ENCODE measurements at places on chromosomes 3 and 15.

DNA sequence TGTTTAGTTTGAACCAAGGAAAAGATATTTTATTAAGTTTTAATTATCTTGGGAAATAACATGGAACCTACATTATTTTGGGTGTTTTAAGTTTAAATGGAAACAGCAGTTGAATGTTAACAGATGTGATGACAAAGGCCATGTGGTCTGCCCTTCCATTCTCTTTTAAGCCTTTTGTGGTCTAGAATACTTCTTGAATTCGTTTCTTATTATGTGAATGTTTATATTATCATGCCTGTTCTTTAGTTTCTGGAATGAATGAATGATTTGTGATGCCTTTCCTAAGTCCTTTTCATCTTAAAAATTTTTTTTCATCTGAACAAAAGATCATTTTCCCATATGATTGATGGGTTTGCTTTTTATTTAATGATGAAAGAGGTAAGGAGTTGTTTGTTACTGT lies 44.6 kb downstream of the SNRK start:
- no peak for DNase-seq

GRCh38 chr3:127538569-127538968 lies 52.0 kb downstream of the TPRA1 start:
- DNase-seq: no peak

DNA sequence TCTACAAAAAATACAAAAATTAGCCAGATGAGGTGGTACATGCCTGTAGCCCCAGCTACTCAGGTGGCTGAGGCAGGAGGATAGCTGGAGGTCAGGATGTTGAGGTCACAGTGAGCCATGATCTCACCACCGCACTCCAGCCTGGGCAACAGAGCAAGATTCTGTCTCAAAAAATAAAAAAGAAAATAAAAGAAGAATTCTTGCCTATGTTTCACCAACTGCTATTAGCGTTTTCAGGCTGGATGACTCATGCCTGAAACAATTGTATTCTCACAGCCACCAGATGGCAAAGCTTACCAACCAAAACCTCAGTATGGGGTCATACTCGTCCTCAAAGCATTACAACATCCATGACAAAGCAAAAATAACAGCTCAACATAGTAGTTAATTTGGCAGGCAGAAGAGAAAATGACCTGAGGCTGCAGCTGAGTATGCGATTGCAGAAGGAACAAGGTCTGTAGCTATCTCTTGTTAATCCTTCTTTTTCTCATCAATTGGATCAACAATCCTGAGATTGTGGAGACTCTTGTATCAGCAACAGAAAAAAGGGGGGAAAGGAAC lies 52.2 kb downstream of the TP53BP1 start:
- DNase-seq: peak; percentile 56

DNA sequence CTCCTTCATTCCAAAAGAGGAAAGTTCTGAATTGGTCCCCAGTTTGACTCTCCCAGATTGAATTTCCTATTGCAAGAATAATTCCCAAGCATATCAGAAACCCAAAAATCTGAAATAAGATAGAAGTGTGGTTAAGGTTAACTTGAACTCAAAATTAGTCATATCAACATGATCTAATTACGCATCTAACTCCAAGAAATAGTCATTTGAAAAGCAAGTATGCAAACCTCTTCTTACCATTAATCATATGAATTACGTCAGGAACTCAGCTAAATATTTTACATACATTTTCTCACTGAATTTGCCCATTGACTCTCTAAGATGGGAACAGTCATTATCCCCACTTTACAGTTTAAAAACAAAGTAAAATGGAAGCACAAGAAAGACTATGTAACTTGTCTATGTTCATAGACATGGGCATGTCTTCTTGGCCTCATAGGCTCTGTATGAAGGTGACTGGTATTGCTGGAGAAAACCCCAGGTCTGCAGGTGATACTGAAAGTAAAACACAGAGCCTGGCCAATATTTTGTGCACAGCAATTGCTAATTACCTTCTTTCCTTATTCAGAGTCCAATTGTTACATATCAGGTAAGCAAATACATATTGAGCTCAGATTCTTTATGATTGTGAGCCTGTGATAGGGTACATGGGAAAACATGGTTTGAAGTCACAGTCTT lies 139.2 kb downstream of the ATP8B4 start:
- no peak for DNase-seq

- no peak for DNase-seq
Observed at GRCh38 chr15:79572691-79573404, 140.7 kb downstream of the MINAR1 start.

DNA sequence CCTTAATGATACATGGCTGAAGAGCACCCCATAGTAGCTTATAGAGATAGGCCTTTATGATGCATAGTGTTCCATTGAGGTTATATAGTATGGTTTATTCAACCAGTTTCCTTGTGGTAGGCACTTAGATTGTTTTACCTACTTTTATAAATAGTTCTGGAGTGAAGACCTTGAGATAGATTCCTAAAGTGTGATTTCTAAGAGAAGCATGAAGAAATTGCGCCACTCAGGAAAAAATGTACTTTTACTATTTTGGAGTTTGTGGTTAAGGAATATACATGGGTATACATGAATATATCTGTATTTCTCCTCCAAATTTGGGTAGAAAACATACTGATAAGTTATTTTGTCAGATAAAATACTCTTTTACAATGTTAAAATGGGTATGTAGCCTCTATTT lies 70.5 kb downstream of the CHD2 start:
- DNase-seq: no peak

DNA sequence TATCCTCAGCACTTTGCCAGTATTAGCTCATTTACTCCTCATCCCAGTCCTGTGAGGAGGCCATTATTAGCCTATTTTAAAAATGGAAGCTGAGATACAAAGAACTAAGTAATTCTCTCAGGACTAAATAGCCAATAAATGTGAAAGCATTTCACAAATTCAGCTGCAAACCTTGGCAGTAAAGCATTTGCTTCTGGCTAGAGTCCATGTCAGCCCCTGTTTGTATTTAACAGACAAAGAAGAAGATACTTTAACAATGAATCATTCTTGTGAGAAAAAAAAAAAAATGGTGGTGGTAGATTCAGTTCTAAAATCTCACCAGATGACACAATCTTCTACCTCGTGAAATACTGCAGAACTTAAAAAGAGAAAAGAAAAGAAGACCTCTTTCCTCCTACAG lies 85.0 kb upstream of the CNTN6 start:
- DNase-seq: no peak

DNA sequence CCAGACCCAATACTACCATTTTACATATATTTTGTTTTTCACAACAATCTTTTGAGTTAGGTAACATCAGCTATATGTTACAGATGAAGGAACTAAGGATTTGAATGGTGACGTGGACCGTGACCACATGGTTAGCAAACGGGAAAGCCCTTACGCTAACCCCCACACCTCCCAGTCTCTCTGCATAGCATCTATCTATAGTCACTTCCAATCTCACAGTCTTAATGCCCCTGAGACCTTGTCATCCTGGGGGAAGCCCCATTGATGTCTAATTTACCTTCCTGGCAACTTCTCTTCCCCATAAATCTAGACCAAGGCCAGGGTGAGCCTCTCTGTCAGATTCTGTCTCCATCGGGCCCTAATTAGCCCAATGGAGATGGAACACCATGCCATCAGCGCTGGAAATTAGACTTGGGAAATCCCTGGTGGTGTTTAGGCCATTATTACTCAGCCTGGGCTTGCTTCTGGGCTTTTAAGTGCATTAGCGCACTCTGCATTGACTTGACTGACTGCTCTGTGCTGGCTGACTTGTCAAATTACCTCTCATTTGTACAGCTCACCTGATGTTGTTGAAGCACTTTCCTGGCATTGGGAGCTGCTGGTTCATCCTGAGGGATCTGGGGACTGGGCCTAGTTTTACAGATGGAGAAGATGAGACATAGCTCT lies 34.0 kb upstream of the SH3GL3 start:
- no peak for DNase-seq

GRCh38 chr3:24405057-24405456 lies 89.6 kb downstream of the THRB start:
- DNase-seq: no peak

GRCh38 chr3:3184876-3185275 lies 5.4 kb upstream of the CRBN start:
- no peak for DNase-seq

DNA sequence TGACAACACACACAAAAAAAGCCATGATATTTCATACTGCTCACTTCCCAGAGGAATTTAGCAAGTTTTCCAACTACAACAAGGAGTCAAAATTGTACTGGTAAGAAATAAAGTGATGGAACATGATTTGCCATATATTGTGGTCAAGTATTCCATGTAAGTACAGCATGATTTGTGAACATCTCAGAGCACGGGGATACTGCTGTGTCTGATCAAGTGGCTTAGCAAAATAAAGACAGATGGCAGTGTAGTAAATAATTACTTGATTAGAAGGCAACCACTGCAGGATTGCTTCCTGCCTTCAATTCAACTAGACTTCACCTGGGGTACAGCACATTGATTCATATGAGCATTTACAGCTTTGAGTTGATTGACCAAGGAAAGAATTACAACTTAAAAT lies 51.6 kb upstream of the DUT start:
- no peak for DNase-seq

DNA sequence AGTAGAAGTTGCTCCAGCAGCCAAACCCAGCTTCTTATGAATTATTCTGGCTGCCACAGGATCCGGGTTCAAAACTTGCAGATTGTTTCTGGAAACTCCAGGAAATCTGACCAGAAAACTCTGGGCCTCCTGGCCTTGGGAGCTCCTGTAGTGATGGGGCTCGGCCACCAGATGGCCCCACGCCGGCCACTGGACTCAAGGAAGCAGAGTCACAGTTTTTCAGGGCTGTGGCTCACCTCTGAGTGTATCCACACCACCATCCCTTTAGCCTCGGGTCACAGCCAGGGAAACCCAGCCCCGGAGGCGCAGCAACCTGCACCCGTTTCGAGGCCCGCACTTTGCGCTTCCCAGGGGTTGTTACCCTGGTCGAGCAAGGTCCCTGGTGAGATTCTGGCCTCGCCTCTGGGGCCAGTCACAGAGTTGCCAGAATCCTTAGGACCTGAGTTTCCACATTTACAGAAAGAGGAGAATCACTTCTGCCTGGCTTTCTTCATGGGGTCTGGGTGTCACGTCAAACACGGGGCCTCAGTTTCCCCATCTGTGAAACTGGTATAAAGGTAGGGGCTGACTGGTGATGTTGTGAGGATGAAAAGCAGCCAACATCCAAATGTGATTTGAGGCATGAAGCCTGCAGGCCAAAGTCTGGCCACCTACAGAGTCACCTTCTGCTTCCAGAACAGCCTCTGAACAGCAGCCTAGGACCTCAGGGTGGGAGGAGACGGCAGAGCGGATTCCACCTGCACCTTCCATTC lies 53.5 kb upstream of the LCTL start:
- DNase-seq: peak; percentile 2

- DNase-seq: no peak
Observed at GRCh38 chr15:67999320-68000100, 54.6 kb upstream of the PIAS1 start.

GRCh38 chr3:146827836-146828235 lies 222.7 kb upstream of the PLSCR5 start:
- DNase-seq: no peak

DNA sequence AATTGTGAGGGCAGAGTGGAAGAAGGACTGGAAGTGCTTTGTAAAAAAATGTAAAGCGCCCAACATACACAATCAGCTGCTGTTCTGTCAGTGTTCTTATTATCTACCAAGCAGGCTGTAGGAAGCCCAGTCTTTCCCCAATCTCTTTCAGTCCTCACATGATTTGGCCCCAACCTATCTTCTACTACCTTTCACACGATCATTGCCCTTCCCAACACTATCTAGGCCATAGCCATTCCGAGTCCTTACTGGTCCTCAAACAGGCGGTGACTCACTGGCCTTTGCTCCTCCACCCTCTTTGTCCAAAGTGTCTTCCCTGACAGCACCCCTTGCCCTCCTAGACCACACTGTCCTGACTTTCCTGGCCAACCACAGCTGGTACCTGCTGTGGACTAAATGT lies 861 bp upstream of the RFT1 start:
- DNase-seq: no peak

DNA sequence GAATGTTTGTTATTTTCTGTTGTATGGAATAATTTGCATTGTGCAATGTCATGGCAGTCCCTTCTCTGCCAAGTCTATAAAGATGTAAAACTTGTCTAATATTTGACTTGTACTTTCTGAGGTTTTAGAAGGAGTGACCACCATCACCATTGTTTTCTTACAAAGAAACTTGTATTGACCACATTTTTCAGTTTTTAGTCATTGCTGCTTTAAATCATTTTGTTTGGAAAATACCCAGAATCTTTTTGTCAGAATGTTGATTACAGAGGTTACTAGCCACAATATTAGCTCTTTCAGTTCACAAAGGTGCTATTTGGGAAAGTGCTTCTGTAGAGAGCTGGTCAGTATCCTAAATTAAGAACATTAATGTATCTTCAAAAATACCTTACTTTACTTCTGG lies 532.4 kb upstream of the GBE1 start:
- DNase-seq: no peak

DNA sequence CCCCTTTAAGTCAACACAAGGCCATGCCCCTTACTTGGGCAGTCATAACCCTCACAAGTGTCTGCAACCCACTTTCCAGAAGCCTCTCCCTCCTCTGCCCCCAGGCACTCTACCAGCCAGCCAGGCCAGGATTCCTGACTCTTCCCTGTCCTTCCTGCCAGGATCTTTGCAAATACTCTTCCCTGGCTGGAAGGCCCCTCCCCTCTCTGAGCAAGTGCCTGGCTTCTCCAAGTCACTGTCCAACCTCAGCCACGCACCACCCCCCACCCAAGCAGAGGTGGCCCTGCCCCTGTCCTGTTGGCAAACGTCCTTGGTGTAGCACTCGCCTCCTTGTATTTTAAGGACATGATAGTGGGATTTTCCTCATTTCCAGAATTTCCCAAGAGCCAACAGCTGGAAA lies 54.7 kb upstream of the USP3 start:
- DNase-seq: no peak

GRCh38 chr3:37741644-37742043 lies 120.0 kb upstream of the CTDSPL start:
- DNase-seq: no peak
